Suprapubic skin (tissue), 4 donors: ENCODE measurements at places on chromosomes 11 and 22. TPM values are rescaled to one million over a fixed set of nuclear protein-coding genes. Genes with fewer than 3 reads are reported as not detected.

The ACRV1 gene
- not detected for total RNA-seq

The GLB1L2 gene
- total RNA-seq, result 26.7 TPM

The DDX17 gene
- total RNA-seq, result 315 TPM

The SLC22A12 gene
- not detected for total RNA-seq

The MYBPC3 gene
- 0.57 TPM for total RNA-seq

GRCh38 chr11:96151501-96151900 is 191.5 kb downstream of the MAML2 start:
- DNase-seq, result no peak

- DNase-seq, result no peak
These were observed 121.1 kb downstream of the KCNC1 start for GRCh38 chr11:17855531-17856290.

DNA sequence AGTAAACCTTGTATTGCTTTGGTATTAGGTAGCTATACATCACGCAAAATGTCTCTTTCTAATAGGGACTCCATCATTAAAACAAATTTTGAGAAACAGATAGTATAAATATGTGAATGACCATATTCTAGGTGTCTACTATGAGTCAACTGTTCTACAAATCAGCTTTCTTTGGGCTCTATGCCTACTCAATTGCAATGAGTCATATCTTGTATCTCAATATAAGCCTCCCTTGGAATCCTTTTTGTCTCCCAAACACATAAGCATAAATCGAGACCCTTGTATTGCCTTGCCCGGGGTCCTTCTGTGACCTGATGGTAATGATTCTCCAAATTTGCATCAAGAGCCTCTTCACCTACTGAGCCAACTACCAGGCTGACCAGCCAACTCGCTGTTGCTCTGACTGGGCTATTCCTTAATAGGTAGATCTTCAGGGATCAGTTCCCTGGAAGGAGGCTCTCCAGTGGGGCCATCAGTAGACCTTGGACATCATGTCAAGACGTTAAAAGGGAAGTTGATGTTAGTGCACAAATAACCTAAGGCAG is 22.2 kb downstream of the BLID start:
- no peak for DNase-seq

DNA sequence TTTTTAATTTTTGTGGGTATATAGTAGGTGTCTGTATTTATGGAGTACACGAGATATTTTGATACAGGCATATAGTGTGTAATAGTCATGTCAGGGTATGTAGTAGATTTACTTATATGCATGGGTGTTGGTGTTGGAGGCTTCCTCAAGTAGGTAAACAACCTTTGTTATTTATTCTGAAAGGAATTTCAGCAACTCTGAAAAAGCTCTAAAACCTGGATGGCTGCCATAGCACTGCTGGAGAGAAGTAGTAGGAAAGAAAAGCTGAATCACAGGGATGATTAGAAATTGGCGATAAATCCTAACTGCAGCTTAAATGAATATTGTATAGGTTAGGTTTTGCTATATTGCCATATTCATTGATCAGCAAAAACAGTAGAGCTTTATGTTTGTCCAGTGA is 44.4 kb upstream of the ST14 start:
- no peak for DNase-seq
